ENCODE measurements at places on chromosomes 6 and 20.

DNA sequence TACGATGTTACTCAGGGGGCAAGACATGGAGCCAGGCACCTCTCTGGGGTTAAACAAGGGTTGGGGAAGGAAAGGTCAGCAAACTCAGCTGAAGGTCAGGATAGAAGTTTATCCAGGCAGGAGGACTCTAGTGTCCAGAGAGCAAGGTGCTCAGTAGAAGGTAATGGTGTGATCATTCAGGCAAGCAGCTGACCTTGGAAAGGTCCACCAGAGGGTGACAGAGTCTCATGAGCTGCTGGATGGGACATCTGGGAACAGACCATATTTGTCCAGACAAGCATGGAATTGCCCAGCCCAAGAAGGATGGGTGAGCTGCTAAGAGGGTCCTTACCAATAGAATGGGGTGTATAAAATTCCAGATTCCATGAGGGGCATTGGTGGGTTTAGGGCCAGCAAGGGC lies 89.5 kb downstream of the MAP3K7 start:
- no peak for DNase-seq

DNA sequence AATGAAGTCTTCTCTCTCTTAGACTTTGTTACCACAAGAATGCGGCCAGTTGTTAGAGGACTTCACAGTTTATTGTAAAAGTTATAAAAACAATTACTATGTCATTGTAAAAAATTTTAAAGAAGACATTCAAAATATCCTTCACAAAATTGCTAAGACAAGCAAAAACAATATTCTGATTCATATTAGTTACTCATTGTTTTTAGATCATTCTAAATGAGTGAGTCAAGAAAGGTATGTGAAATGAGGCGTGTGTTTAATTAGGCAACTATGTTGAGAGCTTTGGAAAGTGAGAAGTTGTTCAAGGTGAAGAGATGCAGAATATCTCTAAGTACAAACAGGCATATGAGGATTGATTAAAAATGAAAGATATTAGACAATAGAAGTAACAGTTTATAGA lies 875.3 kb downstream of the EYS start:
- DNase-seq: no peak

DNA sequence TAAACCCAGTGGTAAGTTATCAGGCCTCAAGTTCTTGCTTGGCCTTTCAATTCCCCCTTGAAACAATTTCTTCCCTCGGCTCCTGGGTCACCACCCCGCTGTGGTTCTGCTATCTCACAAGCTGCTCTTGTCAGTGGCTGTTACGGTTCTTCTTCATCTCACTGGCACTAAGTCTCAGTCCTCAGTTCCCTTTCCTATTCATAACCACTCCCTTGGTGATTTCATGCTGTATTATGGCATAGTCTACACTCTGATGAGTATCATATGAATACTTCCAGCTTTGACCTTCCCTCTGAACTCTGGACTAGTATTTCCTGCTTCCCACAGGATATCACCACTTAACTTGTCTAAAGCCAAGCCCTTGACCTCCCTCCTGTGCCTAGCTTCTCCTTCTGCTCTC lies 7.9 kb downstream of the TAAR1 start:
- DNase-seq: no peak

- no peak for DNase-seq
These were observed 43.5 kb downstream of the SAMD5 start for GRCh38 chr6:147551976-147552375.

- no peak for DNase-seq
These were observed 55.2 kb downstream of the TGM2 start for GRCh38 chr20:38109591-38110524.

DNA sequence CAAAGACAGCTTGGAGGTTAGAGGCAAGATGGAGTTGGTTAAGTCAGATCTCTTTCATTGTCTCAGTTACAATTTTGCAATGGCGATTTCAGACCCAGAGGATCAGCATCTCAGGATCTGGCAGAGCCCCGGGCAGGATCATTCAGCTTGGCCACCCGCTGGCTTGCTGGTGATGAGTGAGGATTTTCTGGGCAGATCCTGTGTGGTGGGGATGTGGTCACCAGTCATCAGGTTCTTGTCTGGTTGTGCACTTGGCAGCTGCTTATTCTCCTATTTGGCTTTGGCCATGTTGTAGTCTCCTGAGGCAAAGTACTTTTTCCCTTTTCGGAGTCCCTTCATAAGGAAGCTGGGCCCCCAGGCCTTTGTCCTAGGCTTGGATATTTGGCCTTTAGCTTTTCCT lies 953.9 kb downstream of the KIF16B start:
- DNase-seq: no peak

DNA sequence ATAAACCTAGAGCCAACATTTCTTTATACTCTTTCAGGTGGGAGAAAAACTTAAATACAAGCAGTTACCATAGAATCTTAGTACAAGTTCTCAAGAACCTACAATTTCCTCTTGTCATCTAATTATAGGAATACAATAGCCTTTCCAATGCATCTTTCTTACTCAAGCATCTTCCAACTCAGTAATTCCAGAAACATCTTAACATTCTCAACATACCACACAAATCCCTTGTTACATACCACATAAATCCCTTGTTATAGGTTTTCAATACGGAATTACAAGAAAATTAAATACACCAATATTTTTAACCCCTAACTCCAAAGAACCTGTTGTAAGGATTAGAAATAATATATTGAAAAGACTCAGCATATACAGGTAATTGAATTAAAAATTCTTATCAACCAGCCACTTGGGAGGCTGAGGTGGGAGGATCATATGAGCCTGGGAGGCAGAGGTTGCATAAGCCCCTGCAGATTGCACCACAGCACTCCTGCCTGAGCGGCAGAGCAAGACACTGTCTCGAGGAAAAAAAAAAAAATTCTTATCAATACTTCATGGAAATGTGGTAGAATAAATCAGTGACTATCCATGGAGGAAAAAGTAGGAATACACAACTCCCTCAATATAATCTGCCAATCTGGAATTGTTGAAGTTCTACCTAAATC lies 127.5 kb upstream of the CCDC28A start:
- no peak for DNase-seq
